Esophagus mucosa (tissue), 1 donor: ENCODE measurements at places on chromosomes 12 and 14. TPM values are rescaled to one million over a fixed set of nuclear protein-coding genes. Genes with fewer than 3 reads are reported as not detected.

DNA sequence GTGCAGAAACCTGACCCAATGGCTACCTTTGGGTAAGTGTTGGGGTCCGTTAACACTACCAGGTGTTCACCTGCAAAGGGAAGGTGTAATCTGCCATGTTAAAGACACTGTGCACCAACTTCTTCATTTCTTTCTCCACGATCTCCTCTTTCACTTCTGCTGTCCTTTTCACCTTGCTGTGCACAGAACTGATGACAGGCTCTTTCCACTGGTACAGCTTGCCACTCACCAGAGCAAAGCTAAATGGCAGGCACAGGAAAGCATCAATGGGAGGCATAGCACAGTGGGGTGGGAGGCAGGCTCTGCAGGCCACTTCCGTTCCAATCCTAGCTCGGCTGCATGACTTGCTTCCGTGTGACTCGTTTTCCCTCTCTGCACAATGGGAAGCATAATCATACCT is 2.6 kb upstream of the C12orf76 start:
- ATAC-seq = no peak

DNA sequence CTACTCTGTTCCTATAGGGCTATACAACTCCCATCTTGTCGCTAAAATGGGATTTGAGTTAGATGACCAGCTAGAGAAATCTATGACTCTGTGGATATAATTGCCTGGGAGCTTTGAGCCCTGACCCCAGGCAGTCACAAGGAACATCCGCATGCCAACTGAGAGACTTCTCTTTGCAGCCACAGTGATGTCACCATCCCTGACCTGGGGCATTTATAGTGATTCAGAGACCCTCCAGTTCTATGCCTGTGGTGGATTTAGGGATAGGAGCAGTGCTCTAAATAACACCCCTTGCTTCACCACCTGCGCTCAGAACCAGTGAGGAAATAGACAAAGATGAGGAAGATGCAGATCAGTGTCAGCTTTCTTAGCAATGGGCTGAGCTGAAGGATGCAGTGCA is 86.2 kb downstream of the RIN3 start:
- ATAC-seq = no peak

DNA sequence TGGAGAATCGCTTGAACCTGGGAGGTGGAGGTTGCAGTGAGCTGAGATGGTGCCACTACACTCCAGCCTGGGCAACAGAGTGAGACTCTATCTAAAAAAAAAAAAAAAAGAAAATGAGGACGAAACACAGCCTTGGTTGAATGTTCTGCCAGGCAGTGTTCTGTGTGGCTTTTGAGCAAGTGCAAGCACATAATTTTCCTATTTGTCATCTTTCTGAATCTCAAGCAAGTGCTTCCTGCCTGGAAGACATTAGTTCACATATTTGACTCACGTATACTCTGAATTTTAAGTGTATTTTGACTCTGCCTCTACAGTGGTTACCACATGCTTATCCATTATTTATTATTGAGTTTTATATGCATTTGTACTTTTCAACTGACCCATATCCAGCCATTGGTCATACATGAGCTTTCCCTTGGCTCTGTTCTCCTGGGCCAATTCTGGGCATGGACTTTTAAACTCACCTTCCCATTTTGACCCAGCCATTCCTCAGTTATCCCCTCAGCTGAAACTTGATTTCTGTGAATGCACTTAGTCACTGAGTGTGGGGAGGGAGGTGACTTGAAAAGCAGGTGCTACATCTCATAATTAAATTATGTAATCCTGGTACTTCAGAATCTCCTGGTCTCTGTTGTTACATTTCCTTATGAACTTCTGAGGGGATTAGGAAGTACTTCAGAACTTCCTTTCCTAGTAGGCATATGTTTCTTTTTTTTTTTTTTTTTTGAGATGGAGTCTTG is 8.1 kb downstream of the OR10G2 start:
- ATAC-seq = peak; percentile 55

DNA sequence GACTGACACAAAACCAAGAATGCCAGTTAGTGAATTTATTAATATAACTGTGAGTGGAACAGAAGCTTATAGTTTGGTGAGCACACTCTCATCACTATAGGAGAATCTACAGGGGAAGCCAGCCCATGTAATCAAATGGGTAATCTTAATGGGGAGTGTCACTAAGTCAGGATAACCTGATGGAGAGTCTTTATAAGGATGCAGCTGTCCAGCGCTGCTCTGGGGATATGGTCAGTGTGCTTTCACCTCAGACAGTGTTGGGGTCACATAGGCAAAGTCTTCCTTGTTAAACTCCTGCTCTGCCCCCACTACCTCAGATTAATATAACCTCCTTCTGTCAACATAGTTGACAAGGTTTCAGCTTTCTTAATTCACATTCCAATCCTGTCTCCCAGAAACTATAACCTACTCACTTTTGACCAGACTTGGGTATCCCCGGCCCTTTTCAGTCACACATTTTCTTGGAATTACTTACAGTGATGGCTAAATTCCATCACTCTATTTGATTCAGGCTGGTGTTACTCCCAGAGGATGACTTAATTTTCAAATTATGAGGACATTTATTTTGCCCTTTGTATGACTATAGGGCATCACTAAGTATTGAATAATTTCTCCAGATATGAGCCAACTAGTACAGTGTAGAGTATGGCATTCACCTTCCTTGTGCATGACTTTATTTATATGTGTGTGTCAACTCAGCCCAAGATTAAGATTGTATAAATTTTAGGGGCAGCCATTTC is 13.2 kb downstream of the STK38L start:
- peak; percentile 26 for ATAC-seq

- ATAC-seq = no peak
These were observed 527.3 kb upstream of the CCDC196 start for GRCh38 chr14:65958664-65959562.

IFI27L2 gene
- total RNA-seq = 30.8 TPM

TAS2R43 gene
- total RNA-seq = 0.84 TPM

CERS5 gene
- 21.9 TPM for total RNA-seq

DCAF5 gene
- 28.1 TPM for total RNA-seq

TSPAN9 gene
- 15.9 TPM for total RNA-seq
